ENCODE measurements at places on chromosomes 5 and 9.

- no peak for DNase-seq
These were observed 47.2 kb downstream of the MARCHF3 start for GRCh38 chr5:126982926-126983873.

DNA sequence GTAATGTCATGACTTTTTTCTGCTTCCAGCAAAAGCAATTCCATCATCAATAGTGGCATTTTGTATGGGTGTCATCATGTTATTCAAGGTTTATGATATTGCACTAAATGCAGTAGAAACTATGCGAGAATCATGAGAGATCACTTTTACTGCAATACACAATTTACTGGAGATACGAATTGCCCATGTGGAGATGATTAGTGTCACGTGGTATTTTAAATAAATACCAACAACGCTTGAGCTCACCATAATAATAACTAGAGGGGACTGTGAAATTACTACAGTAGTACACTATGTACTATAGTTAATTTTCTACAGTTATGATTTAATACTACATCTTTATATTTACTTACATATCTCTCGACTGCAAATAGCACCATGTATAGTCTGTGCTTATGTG lies 49.7 kb downstream of the FAM174A start:
- no peak for DNase-seq

DNA sequence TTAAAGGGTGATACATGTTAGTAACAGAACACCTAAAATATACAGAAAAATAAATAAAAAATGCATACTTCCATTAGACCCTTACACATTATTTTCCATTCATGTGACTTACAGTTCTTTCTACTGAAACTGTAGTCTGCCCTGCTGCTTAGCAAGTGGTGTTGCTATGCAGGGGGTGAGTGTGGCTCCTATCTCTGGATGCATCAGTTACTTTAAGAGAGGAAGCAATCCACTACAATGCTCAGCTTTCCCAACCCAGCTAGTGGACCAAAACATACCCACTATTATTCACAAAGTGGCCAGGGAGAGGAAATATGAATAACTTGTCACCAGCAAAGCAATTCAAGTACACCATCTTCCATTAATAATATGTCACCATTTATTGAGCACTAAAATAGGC lies 121.8 kb downstream of the DOCK2 start:
- no peak for DNase-seq

DNA sequence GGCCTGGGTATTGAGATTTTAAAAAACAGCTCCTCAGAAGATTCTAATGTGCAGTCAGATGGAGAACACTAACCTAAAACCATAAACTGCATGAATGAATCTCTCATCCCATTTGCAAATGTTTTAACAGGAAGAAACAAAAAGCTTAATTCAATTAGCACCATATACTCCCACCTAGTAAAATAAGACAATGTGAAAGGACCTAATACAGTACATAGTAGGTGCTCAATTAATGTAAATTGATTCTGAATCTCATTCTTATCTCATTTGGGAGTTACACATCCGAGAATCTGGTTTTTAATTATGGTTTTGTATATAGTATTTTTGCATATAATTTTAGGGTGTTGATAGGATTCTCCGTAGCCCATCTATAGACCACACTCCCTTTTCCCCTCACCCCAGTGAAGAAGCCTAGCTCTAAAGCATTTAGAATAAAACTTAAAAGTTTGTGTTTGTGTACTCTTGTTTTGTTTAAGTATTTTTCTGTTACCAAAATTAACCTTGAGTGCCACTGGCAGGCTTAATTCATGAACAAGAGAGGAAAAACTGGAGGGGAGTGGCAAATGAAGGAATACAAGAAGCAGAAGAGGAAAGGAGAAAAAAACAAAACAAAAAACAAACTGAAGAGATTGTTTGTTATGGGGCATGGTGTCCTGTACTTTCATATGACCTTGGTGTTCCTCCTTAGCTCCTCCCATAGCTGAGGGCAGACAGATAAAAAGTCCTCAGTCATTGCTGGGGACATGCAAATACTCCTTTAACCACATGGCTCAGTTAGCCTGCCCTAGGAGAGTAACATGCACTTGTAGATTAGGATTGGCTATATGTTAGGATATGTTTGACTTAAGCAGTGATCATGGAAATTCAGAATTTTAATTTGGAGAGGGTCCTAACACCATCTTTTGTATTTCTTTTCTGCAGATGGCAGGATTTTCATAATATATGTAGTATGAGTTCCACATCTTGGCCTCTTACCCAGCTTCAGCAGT lies 1.2 kb downstream of the RNF14 start:
- DNase-seq: no peak

DNA sequence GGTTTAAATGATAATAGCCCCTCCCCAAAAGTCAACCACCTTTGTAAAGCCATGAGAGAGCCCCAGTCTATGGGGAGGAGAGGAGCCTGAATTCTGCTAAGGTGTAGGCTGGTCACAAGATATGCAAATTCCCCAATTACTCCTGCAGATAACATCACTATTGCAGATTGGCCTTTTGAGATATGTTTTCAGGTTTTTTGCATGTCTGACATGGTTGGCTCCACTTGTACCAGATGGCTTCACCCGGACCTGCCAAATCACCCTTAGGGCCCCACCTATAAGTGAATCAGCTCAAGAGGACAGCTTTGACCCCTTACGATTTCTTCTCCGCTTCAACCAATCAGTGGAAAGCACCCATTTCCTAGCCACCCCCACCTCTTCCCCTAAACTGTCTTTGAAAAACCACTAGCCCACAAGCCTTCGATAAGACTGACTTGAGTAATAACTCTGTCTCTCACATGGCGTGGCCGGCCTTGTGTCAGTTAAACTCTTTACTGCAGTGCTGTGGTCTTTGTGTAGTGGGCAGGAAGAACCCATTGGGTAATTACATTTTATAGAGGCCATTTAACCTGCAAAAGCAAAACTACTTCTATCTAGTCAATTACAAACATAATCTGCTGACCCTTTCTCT lies 69.7 kb downstream of the PRLR start:
- DNase-seq: no peak

DNA sequence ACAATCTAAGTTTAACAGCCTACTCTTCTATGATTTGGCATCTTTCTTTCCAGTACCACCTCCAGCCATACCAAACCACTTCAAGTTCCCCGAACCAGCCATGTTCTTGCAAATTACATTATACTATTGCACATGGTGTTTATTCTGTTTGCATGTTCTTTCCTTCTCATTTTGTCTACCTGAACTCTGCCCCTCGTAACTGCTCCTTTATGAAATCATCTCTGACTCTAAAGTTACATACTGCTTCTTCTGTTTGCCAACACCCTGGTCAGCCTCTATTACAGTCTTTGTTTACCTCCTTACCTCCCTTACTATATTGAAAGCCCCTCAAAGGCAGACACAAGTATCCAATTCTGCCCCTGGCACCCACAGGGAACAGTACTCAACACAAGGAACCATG lies 6.0 kb downstream of the PPP6C start:
- no peak for DNase-seq

DNA sequence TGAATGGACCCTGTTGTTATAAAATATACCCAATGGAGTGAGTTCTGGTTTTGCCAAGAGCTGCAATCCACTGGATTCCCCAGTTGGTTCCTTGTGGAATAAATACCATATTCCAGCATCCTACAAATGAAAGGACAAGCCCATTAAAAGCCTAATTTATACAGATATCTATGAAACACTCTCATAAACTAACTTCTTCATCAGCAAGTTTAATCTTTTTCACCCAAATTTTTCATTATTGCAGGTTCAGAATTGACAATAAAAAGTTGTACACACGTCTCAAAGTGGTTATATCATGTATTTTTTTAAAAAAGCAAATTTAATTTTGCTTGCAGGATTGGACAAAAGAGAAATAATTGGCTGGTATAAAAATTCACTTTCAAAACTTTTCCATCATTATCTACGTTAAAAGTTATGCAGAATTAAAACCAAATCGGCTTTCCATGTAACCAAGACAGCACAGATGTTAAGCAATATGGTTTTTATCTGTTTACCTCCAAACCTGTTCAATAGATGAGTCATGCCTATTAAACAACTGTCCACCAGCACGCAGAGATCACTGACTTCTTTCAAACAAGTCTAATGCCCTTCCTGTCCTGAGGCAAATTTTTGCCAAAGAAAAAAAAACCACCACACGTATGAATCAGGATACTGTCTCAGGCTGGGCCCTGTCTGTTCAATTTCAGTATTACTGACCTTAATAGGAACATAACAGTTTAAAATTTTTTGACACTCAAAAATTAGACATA lies 42.5 kb downstream of the CEMIP2 start:
- no peak for DNase-seq

DNA sequence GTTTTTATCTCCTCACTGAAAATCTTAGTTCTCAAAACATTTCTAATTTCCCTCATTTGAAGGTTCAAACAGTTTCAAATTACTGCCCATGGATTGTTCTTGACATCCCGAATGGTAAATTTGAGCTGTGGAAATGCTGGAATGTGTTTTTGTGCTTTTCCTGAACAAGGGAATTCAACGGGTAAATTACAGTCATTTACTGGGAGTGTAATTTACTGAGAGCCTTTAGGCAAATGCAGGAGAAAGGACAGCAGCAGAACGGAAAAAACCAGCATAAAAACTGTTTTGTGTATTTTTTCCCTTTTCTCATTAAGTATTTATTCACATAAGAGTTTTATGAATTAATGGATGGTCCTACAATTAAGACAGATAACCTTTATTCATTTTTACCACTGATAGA lies 139.2 kb downstream of the PBX3 start:
- DNase-seq: no peak

GRCh38 chr5:124649491-124650146 lies 96.8 kb downstream of the ZNF608 start:
- peak; percentile 86 for DNase-seq

- DNase-seq: no peak
These were observed 73.9 kb downstream of the RMI1 start for GRCh38 chr9:84054341-84055010.

- no peak for DNase-seq
These were observed 58.0 kb upstream of the RPL26L1 start for GRCh38 chr5:172901012-172901780.

- no peak for DNase-seq
These were observed 98.5 kb downstream of the CACNA1B start for GRCh38 chr9:137975936-137976565.

- no peak for DNase-seq
These were observed 61.6 kb downstream of the NSG2 start for GRCh38 chr5:174106997-174107655.

GRCh38 chr5:79961716-79962574 lies 29.1 kb downstream of the MTX3 start:
- DNase-seq: no peak

GRCh38 chr9:94921092-94921471 lies 194.6 kb downstream of the AOPEP start:
- DNase-seq: peak; percentile 52

GRCh38 chr9:9100070-9100469 lies 1300.5 kb upstream of the DMAC1 start:
- DNase-seq: no peak

- no peak for DNase-seq
These were observed 65.1 kb upstream of the DNAH5 start for GRCh38 chr5:14009575-14009974.

DNA sequence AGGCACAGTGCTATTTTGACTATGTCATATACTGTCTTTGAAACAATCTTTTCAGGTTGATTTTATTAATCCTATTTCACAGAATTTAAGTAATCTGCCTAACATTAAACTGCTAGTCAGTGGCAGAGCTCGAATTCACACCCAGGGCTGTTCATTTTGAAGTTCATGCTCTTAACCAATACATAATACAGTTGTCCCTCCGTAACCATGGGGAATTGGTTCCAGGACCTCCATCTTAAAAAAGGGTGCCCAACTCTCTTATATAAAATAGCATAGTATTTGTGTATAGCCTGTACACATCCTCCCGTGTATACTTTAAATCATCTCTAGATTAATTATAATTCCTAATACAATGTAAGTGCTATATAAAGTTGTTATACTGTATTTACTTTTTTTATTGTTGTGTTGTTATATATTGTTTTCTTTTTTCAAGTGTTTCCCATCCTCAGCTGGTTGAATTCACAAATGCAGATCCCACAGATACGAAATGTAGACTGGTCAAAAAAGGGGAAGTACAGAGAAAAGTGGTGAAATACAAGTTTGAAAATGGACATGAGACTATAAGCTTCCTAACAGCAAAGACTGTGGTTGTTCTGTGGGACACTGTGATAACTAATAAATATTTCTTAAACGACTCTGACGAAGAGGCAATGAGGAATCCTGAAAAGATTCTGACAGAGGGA lies 18.3 kb downstream of the RFX3 start:
- no peak for DNase-seq

GRCh38 chr5:157283434-157283833 lies 17.5 kb downstream of the CYFIP2 start:
- DNase-seq: no peak

- DNase-seq: no peak
These were observed 213.8 kb downstream of the FAM114A2 start for GRCh38 chr5:153824909-153825308.

DNA sequence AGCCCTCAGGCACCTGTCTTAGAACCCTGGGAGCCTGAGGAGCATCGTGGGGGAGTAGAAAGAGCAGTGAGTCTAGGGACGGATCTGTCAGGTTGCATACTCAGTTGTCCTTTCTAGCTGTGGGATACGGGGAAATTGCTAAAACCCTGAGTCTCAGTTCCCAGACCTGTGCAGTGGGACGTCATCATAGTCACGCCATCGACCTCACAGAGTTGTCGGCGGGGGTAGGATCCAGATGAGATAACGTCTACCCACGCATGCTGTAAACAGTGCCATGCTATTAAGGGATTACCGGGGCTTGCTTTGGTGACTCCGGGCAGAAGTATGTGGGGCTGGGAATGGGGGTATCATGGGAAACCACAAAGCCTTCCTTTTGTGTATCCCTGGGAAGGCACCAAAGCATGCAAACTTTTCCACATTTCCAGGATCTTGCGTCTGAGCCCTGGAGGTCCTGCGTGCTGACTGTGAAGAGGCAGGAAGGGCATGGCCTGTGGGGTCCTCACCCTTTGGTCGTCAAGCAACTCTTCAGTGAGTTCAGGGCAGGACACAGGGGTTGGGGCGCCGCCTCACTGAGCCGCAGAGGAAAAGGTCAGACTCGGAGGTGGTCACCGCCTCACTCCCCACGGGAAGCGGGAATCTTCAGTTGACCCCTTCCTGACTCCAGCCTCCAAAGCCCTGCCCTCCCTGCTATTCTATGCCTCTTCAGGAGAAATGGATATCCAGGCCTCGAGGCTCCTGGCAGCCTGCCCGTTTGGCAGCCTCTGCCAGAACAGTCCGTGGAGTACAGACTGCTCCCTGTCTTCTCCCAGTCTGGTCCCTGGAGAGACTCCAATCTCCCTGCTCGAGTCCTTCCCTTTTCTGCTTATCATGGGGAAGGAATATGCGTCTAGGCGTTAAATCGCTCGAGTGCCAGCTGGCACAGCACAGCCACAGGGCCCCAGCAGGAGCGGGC lies 186.8 kb upstream of the KLF9 start:
- DNase-seq: peak; percentile 74

- no peak for DNase-seq
These were observed 237.6 kb downstream of the TLE4 start for GRCh38 chr9:79809316-79809876.

DNA sequence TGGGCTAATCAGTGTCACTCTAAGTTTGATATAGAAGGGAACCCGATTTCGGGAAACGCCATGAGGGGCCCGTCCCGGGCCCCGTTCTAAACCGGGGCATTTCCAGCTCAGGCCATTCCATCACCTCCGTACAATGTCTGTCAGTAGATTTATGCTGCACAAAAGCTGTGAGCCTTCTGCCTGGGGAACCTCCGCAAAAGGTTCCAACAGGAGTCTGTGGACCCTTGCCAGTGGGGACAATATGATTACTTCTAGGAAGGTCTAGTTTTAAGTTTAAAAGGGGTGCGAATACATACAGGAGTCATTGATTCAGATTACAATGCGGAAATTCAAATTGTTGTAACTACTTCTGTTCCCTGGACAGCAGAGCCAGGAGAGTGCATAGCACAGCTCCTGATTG lies 57.6 kb downstream of the RAPGEF1 start:
- DNase-seq: no peak
